ENCODE measurements at places on chromosomes 2 and 18.

- no peak for DNase-seq
Measured at GRCh38 chr2:85909005-85909404, 20.2 kb upstream of the ST3GAL5 start.

DNA sequence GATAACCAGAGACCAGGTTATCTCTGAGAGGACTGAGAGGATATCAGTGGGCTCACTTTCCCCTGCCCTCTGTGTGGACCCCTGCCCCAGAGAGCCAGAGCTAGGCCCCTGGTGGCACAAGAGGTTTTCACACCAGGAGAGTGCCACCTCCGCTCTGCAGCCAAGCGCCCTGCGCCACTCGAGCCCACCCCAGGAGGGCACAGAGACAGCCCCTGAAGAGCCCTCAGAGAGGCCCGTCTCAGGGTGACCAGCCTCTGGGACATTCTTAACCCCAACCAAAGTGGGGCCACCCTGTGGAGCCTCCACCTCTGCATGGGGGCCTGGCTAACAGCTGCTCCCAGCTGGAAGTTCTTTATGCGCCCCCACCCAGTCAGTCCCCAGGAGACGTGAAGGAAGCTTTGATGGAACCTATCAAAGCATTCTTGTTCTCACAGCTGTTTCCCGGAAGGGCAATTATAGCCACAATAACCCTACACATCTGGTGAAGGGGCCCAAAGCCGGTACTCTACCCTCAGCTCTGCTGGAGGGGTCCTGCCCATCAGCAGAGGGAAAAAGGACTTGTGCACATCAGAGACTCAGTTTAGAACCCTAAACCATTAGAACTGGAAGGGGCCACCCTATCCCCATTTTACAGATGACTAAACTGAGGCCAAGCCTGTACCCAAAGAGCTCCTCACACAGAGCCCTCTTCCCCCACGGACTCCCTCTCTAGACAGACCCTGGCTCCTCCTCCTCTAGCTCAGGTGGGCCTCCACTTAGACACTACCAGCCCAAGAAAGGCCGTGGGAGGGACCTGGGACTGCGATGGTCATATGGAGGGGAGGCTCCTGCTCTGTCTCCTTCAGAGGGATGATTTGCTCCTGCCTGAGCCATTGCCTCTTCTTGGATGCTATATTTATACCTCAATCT, 101.1 kb downstream of the ZFP36L2 start:
- no peak for DNase-seq

- no peak for DNase-seq
Measured at GRCh38 chr2:68716604-68717304, 17.9 kb upstream of the ARHGAP25 start.

DNA sequence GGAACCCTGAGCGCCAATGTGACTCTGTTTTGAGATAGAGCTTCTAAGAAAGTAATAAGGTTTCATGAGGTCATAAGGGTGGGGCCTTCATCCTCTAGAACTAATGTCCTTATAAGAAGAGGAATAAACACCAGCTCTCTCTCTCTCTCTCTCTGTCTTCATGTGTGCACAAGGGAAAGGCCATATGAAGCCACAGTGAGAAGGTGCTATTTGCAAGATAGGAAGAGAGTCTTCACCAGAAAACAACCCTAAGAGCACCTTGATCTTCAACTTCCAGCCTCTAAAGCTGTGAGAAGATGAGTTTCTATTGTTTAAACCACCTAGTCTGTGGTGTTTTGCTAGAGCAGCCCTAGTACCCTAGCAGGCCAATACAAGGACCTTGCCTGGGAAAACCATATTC, 55.8 kb downstream of the DOCK10 start:
- DNase-seq: no peak

GRCh38 chr2:20630967-20631366, 19.9 kb downstream of the HS1BP3 start:
- DNase-seq: no peak

DNA sequence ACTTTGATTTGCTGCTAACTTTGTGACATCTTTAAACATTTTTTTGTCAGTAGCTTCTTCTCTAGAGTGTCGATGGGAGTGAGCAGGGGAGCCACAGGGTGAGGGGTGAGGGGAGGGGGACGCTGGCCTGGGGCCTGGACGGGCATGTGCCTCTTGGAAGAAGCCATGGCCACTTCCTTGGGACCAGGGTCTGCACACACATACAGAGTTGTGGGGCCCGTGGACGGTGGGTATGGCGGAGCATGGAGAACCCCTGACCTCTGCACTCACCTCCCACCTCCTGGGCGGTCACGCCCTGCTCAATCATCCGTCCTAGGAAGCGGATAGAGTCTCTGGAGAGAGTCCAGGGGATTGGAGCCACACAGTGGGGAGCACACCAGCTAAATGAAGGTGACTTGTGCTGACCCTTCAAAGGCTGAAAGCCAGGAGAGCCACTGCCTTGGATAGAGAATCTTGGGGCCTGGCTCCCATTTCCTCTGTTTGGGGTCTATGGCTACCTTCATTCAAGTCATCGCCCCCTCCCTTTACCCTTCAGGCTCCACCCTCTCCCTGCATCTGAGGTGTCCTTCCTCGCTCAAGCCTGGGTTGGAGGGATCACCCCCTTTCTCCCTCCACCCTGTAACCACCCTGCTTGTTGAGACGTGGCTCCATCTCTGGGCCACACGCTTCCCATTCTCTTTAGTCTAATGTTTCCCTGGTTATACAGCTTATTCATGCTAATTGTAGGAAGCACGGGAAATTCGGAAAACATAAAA, 63.9 kb upstream of the HAAO start:
- DNase-seq: no peak

DNA sequence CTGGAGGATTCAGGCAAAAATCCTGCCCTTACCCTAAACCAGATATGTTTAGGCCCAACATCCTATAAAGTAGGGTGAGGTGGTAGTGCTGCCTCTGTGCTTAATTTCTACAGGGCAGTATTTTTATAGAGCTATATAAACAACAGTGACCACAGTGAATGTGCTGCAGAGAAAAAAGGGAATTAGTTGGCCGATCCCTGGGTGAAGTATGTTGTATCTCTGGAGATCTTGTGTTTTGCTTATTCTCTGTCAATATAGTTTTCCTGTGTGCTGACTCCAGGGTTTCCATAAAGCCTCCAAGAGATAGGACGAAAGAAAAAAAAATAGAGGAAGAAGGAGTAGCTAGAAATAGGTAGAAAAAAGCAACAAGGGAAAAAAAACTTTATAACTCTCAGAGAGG, 88.9 kb upstream of the THOC1 start:
- DNase-seq: no peak

DNA sequence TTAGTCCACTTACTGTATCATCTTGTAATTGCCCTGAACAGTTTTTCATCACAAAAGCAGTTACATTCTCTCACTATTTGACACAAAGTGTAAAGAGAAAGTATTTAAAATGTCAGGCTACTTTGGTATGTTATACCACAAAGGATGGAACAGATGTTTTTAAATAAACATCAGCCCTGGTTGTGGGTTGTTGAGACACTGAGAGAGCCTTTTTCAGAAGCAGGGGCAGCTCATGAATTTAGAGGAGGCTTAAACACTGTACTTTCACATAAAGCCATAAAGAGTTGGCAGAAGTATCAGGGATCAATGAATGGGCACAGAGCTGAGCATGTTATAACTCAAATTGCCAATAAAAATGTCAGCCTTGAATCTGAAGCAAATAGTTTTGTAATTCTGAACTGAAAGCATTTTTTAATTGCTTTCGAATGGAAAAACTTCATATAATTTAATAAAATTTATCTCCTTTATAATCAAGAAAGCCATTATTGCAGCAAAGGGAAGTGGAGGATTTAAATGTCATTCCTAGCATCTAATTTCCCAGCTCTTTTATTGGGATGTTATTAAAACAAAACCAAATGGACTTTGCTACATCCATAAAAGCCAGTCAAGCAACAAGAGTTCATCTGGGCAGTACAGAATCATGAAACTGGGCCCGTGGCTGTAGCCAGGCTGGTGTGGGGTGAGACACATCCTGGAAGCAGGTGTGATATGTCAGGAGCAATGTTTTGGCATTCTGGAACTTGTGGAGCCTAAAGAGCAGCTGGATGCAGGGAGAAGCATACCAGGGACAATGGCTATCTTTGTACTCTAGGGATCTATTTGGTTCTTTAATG, 95.1 kb upstream of the NT5C1B start:
- DNase-seq: no peak

DNA sequence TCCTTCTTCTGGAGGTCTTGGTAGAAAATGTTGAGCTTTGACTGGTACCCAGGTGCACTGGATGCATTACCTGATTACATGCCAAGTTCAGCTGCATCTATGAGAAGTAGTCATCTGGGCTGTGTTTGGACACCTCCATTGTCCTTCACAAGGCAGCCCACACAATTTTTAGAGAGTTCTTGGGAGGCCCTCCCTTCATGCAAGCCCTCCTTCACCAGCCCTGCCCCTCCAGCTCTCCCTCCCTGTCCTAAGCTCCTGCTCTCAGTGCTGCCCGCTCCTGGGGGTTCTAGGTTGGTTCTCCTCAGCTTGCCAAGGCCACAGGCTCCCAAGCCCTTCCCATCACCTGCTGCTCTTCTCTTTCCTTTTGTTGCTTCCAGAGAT, 148.7 kb downstream of the DYSF start:
- DNase-seq: no peak

DNA sequence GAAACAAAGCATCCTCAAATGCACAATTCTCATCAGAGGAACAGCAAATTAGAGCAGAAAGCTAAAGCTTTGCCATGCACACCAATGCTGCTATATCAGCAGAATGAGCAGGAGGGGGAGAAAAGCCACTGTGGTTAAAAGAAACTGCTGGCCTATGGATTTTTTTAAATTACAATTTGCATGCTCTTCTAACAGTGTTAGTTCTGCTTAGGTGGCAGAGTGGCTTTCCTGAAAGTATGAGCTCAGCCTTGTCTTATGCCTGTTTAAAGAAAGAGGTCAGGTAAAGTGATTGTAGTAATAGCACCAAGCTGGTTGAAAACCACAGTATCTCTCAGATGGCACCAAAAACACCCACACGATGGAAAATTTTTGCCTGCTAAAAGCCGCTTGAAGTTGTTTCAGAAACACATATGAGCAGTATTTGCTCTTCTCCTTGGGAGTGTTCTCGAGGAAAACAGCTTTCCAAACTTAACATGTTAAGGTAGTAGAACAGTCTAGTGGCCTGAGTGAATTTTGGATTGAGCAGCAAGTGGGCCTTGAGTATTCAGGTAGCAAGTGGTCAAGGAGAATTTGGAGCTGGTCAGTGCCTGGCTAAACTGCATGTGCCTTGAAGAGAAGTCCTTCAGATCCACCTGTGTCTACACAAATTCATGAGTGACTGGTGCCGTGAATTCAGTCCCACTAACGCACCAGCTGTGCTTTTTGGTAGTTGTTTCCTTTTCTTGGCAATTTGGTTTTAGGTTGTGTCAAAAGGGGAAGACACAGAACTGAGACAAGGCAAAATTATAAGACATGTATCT, 19.6 kb upstream of the NDUFV2 start:
- DNase-seq: no peak

DNA sequence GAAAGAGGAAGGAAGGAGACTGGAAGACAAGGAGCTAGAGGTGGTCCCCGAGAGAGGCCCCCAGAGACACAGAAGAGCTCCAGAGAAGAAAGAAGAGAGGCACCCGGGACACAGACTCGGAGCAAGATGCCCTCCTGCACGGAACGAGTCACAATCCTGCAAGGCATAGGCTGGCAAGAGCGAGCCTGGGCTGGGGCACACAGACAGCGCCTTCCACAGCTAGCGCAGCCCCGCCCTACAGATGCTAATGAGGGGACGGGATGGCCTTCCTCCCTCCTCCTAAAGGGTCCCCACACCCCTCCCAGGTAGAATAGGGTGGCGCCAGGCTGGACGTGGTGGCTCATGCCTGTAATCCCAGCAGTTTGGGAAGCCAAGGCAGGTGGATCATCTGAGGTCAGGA, 19.8 kb upstream of the GPR17 start:
- DNase-seq: no peak

All from stimulated activated CD8-positive, alpha-beta memory T cell treated with anti-CD3 and anti-CD28 coated beads, Interleukin-12 subunit alpha, Interleukin-12 subunit beta, amount 100 ng/mL, for 4 hours (primary cell).